ENCODE measurements at places on chromosomes 3 and 15.

GRCh38 chr3:154602241-154602640, 172.3 kb upstream of the GPR149 start:
- peak; percentile 22 for DNase-seq

- DNase-seq, result peak; percentile 75
These were observed 105.9 kb downstream of the KCNH8 start for GRCh38 chr3:19254189-19254588.

GRCh38 chr3:128720891-128721290, 5.1 kb upstream of the RAB7A start:
- no peak for DNase-seq

- no peak for DNase-seq
These were observed 277.2 kb upstream of the EPHA6 start for GRCh38 chr3:96537165-96537564.

DNA sequence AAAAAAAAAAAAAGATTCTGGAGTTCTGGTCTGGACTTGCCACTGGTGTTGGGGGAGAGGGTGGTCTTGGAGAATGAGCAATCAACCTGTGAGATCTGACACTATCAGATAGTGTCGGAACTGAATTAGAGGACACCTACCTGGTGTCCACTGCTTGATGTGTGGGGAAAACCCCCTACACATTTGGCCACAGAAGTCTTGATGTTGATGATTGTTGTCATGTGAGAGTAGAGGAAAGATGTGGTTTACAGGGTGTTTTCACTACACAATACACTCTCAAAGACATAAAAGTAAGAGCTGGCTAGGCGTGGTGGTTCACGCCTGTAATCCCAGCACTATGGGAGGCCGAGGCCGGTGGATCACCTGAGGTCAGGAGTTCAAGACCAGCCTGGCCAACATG, 36.9 kb upstream of the RAB7A start:
- no peak for DNase-seq

DNA sequence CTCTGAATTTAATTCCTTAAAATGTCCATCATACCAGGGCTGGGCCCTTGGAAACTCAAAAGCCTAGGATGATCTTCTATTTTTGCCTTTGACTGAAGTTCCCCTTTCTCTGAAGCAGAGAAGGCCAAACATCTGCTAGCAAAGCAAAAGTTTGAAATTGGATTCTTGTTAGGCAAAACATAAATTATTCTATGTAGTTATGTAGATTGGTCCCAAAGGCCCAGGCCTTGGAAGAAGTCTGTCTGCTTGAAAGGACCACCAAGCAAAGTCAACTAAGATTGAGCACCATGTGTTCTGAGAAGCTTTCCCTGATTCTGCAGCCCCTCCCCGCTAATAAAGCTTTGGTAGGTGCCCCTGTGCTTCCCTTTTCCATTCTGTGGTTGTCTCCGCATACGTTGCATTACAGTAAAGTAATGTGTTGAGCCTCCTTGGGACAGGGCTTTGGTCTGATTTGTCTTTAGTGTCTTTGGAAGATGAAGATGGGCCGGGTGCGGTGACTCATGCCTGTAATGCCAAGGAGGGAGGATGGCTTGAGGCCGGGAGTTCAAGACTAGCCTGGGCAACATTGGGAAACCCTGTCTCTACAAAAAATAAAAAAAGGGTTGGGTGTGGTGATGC, 56.4 kb downstream of the RPL39L start:
- DNase-seq, result peak; percentile 23

DNA sequence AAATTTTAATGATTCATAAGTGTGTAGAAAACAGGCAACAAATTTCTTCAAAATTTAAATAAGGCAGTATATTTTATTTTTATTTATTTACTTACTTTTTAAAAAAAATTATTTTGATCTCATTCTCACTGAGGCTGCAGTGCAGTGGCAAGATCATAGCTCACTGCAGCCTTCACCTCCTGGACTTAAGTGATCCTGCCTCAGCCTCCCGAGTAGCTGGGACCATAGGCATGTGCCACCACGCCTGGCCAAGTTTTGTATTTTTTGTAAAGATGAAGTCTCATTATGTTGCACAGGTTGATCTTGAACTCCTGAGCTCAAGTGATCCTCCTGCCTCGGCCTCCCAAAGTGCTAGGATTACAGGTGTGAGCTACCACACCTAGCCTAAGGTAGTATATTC, 61.2 kb upstream of the XRN1 start:
- DNase-seq, result no peak

Measured in hematopoietic multipotent progenitor cell treated with erythropoietin and hydrocortisone succinate and interleukin-3 and kit ligand, for 4 days (in vitro differentiated cells).